Left cardiac atrium (tissue), 4 donors: ENCODE measurements at places on chromosomes 1 and 21. TPM values are rescaled to one million over a fixed set of nuclear protein-coding genes. Genes with fewer than 3 reads are reported as not detected.

DNA sequence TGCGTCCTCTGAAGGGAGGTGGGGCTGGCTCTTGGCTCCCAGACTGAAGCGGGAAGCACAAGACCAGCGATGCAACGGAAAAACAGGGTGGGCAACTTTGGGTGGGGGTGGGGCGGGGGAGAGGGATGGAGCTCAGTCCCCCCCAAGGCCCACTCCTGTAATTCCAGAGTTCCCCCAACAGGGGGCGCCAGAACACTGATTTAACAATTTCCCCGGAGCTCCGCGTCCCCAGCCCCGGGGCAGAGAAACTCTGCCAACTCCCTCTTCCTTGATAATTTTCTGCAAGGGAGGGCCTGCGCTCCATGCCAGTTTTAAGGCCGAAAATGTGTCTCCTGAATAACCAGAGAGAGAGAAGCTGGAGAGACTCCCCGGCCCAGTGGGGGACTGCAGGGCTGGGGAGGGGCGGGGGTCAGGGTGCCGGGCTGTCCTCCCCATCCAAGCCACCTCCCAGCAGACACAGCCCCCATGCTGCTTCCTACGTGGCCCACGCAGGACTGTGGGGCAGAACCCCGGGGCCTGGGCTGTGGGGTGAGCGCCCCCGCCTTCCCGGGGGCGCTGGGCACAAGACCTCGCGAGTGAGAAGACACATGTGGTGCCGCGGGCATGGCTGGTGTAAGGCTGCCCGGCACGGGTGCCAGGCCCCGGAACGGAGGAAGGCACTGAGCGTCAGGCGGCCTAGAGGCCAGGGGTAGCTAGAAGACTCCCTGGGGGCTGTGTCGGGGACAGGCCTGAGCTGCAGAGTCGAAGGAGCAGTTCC lies 51.4 kb downstream of the KIF21B start:
- peak; percentile 76 for DNase-seq

DNA sequence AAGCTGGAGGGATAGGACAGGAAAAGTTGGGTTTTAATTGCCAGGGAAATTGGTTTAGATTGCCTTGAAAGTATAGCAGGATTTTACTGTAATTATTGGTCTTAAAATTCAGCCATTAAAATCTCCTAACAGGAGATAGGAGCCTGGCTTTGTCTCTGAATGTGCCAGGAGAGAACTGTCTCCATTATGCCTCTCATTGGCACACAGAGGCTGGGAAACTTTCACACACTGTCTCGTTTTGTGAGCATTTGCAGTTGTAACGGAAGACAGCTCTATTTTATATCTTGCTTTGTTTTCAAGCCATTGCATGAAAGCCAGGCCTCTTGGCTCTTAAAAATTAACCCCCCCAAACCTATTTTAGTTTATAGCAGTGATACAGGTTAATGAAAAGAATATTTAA lies 12.5 kb downstream of the DNAJC6 start:
- DNase-seq: no peak

GRCh38 chr1:179164494-179164893 lies 65.0 kb downstream of the ABL2 start:
- no peak for DNase-seq

DNA sequence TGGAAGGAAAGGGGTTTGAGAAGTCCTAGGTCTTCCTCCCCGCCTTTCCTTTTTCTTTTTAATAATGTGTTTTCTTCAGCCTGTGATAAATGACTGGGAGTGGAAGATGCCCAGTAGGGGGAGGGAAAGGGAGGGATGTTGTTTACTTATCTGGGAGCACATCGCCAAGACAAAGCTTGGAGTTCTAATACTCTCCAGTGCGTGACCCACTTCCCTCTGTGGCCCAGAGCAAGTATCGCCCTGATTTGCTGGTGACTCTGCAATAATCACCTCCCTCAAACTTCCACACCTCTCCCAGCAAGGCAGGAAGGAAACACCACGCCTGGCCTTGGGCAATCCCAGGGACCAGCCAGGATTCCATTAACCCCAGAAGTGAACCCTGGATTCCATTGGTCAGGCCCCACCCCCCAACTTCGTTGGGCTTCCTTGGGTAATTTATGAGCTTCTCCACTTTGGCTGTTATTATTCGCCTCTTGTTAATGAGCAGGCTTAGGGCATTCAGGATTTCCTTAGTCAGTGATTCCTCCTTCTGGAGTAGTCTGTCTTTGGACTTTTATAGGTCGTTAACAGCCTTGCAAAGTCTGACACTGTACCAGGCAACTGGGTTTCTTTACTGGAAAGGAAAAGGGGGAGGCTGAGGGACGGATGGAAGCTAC lies 24.3 kb upstream of the GRHL3 start:
- peak; percentile 78 for DNase-seq

GRCh38 chr1:59171788-59172187 lies 125.1 kb upstream of the FGGY start:
- no peak for DNase-seq

GRCh38 chr1:228830954-228831481 lies 95.7 kb downstream of the RHOU start:
- DNase-seq: no peak

DNA sequence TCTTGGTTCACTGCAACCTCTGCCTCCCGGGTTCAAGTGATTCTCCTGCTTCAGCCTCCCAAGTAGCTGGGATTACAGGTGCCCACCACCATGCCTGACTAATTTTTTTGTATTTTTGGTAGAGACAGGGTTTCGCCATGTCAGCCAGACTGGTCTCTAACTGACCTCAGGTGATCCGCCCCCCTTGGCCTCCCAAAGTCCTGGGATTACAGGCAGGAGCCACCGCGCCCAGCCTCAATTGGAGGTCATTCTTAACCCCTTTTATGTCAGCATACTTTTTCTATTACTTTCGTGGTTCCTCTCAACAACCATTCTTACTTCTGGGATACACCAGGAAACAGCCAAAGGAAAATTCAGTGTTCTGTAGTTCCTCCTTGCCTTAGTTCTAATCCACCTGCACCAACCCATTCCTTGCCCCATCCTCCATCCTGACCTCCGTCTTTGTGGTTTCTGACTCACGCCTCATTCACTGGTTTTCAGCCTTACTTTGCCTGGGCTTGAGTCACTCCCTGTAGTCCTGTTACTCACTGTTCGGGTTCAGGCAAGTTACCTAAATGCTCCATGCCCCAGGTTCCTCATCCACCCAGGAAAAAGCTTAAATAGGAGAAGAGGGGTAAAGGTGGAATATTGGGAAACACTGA lies 12.9 kb upstream of the BCL10 start:
- DNase-seq: no peak

- no peak for DNase-seq
These were observed 11.4 kb upstream of the TBX15 start for GRCh38 chr1:118999348-119000071.

DNA sequence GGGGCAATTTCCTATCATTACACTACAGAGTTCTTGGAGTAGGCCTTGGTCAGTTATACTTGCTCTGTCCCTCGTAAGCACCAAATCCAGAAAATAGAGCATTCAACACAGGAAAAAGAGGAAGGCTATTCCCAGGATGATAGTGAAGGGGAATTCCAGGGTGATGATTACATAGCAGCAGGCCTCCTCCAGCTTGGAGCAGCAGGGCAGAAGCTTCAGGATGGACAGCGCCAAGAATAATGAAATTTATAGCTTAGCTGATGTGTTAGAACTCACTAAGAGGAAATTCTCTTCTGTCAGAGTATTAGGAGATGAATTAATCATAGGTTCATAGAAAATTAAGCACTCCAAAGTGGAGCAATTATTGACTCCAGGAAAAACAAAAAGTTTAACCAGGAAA lies 10.8 kb upstream of the SMAP2 start:
- no peak for DNase-seq

GRCh38 chr1:171434717-171435346 lies 50.5 kb upstream of the PRRC2C start:
- DNase-seq: peak; percentile 37

- no peak for DNase-seq
These were observed 144.0 kb downstream of the ROR1 start for GRCh38 chr1:63917571-63918417.

DNA sequence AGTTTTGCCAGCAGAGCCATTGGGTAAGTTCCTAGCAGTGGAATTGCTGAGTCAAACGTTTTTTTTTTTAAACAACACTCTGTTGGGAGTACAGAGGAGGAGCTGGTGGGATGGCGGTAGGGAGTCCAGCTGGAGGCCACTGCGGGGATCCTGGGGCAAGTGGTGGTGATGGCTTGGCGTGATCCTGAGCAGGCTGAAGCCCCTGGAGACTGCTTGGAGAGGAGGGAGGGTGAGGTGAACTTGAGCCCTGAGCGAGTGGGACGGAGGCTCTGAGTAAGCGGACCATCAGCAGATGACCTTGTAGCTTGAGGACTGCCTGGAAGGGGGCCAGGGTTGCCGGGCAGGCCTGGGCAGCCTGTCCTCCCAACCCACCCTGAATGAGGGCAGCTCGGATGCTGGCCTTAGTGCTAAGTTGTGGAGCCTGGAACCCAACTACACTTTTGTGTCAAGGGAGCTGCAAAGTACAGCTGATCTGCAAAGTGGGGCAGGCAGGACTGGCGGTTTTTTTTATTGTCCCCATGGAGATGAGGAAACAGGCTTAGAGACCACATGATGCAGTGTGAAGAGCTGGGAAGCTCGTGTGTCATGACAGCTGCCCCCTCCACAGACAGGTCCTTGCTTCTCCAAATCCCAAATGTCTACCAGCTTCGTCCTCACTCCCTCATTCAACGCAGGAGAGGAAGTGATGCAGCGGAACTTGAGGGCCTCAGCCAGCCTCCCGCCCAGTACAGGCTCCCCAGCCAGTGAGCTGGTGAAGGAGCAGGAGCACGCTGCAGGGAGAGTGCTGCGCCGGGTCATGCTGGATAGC lies 20.2 kb downstream of the MRPL37 start:
- peak; percentile 72 for DNase-seq

DNA sequence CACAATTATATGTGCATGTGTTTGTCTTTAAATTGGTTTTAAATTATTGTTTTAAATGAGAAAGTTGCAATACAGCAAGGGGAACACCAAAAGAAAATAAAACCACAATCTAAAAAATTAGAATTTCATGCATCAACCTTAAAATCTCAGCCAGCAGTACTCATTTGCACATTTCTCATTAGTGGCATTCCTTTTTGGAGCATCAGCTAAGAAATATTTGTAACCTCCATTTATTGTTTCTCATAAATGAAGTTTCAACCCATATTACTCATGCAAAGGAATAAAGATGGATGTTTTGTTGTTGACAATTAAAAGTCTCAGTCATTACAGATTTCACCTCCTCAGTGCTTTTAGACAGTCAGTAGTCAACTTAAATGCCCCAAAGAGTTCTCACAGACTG lies 160.1 kb downstream of the TBX15 start:
- no peak for DNase-seq

The PTPN7 gene
- total RNA-seq: 1.9 TPM

The SLAMF9 gene
- not detected for total RNA-seq
